Karpas-422 (cell line): ENCODE measurements at places on chromosomes 6 and 20. TPM values are rescaled to one million over a fixed set of nuclear protein-coding genes. Genes with fewer than 3 reads are reported as not detected.
A peak's percentile ranks its signal among the peaks of the same experiment; 100 is the strongest.

DNA sequence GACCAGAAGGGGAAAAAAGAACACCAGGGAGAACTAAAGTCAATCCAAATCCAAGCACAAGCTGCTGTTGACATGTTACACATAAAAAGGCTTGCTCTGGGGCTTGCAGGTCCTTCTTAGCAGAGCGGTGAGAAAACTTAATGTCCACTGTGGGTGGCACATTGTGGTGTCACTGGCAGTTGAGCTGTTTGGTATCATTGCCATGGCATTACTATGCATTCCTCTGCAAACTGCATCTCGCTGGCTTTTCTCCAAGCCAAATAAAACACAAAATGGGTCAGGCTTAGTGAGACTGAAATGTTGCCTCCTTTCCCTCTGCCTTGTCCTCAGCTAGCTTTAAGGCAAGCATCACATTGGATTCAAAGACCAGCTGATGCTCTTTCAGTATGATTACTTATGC, 40.9 kb downstream of the LY86 start:
- no peak for DNase-seq

DNA sequence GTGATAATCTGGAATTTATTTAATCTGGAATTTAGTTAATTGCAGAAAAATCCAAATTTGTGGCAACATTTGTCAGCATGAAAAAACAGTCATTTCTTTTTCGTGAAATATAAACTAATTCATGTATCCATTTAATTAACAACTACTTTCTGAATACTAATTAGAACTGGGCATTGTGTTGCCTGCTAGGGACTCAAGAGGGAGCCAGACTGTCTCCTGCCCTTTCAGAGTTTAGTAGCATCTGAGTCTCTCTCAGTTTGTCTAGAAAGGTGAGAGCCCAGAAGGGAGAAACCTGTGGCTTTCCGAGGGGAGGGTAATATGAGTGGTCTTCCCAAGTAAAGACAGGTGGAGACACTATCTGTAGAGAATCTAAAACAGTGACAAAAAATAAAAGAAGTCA, 210.9 kb upstream of the HDDC2 start:
- peak; percentile 75 for DNase-seq

DNA sequence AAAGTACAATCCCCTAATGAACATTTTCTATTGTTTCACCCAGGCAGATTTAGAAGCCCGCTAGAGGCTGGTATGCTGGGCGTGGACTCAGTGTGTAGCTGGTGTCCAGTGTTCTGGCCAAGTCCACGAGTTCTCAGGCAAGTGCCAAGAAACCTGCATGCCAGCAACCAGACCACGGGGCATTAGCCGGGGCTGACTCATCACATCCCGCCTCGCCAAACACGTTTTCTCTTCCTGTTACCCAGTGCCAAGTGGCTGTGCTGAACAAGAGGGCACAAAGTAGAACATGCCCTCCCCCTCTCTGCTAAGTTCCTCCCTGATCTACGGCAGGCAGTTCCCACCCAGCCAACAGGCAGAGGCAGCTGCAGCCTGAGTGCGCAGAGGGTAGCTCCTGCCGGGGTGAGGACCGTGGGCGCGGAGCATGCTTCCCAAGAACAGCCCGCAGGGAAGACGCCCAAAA, 29.6 kb downstream of the RAMACL start:
- DNase-seq = no peak

Gene HAO1
- not detected in 2 replicates for total RNA-seq

Gene PI3
- total RNA-seq = not detected in 2 replicates

Gene LY86
- total RNA-seq = 102 and 187 TPM in 2 replicates

Gene GTSF1L
- not detected in 2 replicates for total RNA-seq

Gene RNF39
- not detected in 2 replicates for total RNA-seq
